ENCODE measurements at places on chromosomes 3 and 15. TPM values are rescaled to one million over a fixed set of nuclear protein-coding genes. Genes with fewer than 3 reads are reported as not detected.

Gene NR2E3
- total RNA-seq, result not detected

Gene BFSP2
- total RNA-seq, result 1.2 TPM

Gene FEZF2
- not detected for total RNA-seq

DNA sequence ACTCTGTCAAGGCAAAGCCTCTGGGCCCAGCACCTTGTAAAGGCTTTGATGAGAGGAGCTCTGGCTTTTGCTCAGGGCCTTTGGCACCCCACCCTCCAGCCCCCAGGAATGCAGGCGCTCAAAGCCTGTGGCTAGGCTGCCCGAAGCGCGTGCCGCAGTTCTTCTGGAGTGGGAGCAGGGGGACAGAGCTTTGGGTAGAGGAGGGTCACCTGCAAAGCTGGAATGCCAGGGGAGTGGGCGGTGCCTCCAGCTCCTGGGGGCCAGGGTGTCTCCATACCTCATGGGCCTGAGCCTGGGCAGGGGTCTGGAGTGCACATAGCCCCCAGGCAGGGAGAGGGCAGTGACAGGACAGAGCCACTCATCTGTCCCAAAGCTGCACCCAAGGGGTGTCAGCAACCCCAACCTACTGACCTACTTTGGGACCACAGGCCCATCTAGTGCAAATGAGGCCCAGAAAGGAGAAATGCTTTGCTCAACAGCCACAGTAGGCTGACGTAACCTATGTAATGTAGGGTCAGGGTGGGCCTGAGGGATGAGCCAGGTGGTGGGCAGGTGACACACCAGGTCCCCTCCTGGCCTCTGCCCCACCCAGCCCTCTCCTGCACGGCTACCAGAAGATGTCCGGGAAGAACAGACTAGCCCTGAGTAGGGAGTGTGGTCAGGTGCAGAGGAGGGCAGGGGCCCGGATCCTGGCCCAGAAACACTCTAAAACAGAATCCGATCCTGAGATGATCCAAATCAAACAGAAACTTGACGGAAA lies 2.2 kb upstream of the CALML4 start:
- no peak for DNase-seq

DNA sequence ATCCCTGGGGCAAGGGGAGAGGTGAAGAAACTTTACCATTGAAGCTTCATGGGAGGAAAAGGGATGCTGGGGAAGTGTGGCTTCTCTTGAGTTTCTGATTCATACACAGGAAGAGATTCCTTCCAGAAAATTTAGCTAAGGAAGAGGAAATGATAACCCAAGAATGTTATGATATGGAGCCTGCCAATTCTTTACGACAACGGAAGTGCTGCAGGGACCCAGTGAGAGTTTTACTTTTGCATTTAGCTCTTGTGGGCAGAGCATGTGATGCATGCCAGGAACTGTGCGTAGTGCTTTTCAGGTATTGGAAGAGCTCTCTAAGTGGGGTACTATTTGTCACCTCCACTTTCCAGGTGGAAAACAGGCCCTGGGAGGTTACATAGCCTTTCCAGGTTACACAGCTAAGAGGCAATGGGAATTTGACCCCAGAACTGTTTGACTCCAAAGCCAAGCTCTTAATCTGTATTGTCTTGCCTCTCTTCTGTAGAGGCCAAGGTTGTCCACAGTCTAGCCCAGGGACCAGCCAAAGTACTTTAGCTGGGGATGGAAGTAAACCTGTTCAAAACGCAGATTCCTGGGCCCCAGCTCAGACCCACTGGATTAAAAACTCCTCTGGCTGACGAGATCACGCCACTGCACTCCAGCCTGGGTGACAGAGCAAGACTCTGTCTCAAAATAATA lies 23.0 kb downstream of the CMTM7 start:
- peak; percentile 79 for DNase-seq

DNA sequence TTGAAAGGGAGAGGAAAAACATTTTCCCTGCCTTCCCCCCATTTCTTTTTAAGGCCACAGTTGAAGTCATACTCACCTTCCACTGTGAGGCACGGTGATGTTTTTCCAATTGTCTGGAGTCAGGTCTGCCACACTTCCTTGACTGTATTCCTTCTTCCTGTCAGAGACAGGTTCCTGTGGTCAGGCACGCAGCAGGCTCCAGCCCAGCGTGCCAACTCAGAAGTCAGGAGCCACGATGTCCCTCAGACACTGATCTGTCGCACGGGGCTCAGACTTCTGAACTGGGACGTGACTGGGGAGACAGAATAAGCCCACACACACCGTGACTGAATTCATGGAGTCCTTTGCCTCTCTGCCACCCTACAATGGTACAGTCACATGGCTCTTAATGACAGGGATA lies 41.2 kb upstream of the ADAMTS9 start:
- no peak for DNase-seq

- no peak for DNase-seq
Observed at GRCh38 chr3:171799501-171799900, 10.8 kb downstream of the PLD1 start.

GRCh38 chr3:7428206-7428718 lies 567.3 kb downstream of the GRM7 start:
- DNase-seq, result no peak

Gene ST8SIA2
- not detected for total RNA-seq

Gene TAGLN3
- not detected for total RNA-seq

DNA sequence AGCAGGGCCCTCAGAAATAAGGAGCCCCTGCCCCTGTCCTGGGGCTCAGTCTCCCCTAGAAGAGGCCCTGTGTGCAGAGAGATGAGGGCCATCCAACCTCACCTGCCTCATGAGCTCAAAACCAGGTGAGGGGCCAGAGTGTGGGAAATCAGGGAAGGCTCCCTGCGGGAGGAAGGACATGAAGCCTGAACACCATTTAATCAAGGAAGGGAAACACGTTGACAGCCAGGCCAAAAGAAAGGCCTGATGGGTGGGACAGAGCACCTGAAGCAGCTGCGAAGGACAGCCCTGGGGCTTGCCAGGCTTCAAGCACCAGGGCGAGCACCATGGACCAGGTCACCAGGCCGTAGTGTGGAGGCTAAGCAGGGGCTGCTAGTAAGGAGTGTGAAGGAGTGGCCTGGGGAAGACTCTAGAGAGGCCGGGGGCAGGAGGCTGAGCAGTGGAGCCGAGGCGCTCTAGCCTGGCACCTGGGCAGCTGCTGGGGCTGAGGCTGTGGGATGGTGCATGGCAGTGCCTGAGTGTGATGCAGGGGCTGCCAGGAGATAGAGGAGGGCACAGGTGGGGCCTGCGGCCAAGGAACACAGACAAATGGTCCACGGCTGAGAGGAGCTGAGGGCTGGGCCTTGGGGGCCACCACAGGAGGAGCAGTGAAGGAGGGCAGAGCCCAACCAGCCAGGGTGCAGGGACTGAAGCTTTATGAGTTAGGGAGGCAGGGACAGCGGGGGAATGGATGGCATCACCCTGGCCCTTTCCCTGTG lies 16.1 kb downstream of the ACAA1 start:
- no peak for DNase-seq

DNA sequence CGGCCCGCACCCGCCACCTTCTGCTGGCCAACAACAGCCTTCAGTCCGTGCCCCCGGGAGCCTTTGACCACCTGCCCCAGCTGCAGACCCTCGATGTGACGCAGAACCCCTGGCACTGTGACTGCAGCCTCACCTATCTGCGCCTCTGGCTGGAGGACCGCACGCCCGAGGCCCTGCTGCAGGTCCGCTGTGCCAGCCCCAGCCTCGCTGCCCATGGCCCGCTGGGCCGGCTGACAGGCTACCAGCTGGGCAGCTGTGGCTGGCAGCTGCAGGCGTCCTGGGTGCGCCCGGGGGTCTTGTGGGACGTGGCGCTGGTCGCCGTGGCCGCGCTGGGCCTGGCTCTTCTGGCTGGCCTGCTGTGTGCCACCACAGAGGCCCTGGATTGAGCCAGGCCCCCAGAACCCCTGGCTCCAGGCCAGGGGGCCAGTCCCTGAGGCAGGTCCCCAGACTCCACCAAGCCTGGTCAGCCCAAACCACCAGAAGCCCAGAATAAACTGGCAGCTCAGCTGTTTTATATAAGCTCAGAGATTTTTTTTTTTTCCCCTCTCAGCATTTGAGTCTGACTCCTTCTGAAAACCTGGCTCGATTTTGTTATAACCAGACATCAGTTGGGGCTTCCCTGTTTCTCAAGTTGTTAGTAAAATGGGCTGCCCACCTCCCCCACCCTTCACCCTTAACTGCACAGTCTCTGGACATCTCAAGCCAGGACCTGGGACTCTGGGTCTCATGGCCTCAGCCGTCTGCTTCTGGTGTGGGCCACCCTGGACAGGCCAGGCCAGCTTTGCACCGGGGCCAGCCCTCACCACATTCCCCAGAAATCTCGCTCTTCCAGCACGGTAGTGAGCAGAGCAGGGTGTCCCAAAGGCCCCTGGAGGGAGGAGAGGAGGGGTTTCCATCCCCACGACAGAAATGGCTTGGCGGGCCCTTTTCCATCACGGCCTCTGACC lies 1.6 kb downstream of the GP9 start:
- DNase-seq, result no peak

GRCh38 chr3:123089611-123090331 lies 22.9 kb downstream of the PDIA5 start:
- no peak for DNase-seq

- no peak for DNase-seq
Observed at GRCh38 chr3:38966811-38967692, 84.7 kb downstream of the SCN11A start.

Gene CCR9
- 3.2 TPM for total RNA-seq

DNA sequence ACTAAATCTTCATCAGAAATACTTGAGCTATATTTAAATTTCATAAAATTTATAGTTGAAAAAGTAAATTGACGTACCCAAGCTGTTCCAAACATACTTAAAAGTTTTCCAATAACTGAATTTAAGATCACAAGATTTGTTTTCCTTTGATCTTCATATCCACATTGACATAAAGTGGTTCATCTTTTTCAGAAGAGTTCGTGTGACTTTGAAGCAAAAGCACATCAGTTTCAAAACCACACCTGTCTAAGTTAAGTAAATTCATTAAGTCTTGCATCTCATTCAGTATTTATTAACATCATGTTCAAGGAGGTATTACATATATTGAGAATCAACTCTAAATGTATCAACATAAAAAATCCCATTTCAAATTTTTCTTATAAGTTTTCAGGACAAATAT lies 79.5 kb downstream of the BFSP2 start:
- DNase-seq, result no peak

DNA sequence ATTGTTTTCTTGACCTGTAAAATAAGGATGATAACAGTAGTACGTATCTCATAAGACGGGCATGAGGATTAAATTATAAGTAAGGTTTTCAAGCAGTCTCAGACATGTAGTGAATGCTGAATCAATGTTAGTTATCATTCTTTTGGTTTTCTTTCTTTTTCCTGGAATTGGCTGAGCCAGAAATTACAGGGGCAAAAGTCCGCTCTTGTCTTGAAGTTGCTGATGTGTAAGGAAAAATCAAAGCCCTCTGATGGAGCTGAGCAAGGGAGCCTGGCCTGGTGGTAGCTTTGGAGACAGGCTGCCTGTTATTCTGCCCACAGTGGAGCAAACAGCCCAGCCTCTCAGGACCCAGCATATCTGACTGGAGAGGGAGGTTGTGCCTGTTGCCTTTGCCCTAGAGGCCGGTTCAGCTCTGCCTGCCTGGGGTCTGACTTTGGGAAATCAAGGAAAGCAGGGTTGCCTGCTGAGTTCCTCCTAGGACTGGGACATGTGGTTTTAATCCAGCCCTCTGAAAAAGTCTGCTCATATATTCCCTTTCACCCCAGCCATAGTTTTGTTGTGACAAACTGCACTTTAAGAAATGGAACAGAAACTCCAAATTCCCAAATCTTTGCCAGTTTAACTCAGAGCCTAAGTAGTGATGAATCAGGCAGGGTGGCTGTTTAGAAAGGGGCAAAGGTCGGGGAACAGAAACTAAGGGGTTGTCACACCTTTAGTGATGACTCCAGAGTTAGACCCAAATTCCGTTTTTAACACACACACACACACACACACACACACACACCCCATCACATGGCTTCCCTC lies 40.1 kb downstream of the GASK1A start:
- no peak for DNase-seq

- no peak for DNase-seq
Observed at GRCh38 chr15:90221246-90221900, 12.4 kb downstream of the CIB1 start.

DNA sequence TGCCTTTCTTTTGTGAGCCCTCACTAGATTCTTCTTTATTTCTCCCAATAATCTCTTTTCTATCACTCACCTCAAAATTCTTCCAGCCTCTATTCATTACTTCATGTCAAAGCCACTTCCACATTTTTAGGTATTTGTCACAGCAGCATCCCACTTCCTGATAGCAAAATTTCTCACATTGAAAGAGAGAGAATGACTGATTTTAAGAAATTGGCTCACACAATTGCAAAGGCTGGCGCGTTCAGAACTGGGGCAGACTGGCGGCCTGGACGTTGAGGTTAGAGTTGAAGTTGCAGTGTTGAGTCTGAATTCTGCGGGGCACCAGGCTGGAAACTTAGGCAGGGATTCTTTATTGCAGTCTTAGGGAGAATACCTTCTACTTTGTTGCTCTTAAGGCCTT lies 117.9 kb downstream of the LRRC28 start:
- peak; percentile 43 for DNase-seq

Gene COL8A1
- total RNA-seq, result 0.09 TPM

Gene ZNF502
- 1.3 TPM for total RNA-seq

DNA sequence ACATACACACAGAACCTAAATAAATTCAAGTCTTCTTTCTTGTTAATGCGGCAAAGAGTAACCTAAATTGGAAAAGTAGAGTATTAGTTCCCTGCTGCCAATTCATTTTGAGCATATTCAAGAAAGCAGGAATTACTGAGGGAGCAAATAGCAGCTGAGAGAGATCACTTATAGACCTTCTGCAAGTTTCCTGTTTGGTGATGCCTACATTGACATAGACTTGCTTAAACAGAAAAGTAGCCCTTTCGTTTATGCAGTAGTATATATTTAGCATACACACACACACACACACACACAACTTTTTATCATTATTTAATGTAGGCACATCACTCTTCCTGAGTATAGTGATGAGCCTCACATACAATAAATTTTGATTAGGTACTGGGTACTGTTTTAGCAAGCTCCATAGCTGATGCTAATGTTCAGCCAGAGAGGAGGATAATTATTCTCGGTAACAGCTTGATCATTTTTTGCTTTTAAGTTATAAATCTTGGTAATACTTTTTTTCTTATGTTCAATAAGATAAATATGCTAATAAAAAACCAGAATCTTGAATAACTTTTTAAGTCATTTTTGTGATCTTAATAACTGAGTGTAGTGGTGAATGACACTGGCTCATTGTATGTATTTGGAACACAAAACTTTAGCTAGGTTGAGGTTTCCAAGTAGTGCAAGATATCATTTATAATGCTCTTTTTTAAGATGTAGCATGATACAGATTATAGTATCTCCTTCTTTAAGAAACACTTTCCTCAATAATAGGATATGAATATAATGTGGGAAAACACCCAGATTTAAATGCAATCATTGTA lies 174.7 kb downstream of the MBNL1 start:
- DNase-seq, result no peak

Gene CCDC54
- not detected for total RNA-seq

- DNase-seq, result no peak
Observed at GRCh38 chr3:115436767-115437301, 186.5 kb upstream of the GAP43 start.

Gene COMMD4
- 76.6 TPM for total RNA-seq
